ENCODE measurements at places on chromosomes 12 and 14. TPM values are rescaled to one million over a fixed set of nuclear protein-coding genes. Genes with fewer than 3 reads are reported as not detected.

The GLT8D2 gene
- not detected for total RNA-seq

The TAS2R31 gene
- 9.5 TPM for total RNA-seq

The KRT80 gene
- total RNA-seq = not detected

The PLEK2 gene
- total RNA-seq = not detected

The IAPP gene
- total RNA-seq = not detected

Measured in Karpas-422 (cell line).